ENCODE measurements at places on chromosomes 6 and 20.

- no peak for DNase-seq
Observed at GRCh38 chr6:158006331-158006730, 24.7 kb downstream of the SYNJ2 start.

- no peak for DNase-seq
Observed at GRCh38 chr20:40547483-40548091, 141.4 kb downstream of the MAFB start.

- no peak for DNase-seq
Observed at GRCh38 chr6:14968056-14968637, 277.7 kb upstream of the JARID2 start.

GRCh38 chr6:89830170-89830809 lies 610 bp downstream of the CASP8AP2 start:
- DNase-seq, result no peak

DNA sequence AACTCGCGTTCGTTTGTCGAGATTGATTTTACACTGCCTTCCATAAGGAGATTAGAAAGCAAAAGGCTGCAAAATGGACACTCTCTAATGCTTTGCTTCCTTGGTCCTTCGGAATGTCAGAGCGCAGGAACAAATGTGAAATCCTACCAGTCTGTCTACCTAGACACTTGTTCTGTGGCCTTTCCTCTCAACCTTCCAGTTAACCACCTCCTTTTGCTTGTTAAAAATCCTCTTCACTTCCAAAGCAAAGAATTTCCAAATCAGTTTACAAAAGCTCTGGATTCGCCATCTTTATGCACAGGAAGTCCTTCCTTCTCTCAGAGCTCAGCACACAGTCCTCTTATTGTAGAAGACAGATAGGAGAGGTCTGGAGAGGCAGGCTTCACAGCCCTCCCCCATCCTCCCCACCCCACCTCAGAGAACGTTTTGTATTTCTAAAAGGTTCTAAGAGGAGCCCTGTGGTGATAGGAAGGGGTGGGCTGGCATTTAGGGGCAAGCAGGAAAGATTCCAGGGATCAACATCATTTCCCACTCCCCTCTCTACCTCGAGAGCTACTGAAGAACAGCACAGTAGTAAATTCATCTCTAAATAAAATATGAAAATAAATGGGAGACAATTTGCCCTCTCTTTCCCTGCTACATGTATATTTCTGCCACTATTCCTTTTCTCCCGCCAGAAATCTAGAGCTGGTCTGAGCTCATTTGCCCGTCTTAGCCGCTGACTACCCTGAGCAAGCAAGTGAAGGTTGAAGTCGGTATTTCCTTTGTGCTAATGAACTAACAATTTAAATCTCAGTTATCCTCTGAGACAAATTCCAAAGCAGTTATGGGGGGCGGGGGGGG lies 18.9 kb downstream of the TFAP2A start:
- no peak for DNase-seq

DNA sequence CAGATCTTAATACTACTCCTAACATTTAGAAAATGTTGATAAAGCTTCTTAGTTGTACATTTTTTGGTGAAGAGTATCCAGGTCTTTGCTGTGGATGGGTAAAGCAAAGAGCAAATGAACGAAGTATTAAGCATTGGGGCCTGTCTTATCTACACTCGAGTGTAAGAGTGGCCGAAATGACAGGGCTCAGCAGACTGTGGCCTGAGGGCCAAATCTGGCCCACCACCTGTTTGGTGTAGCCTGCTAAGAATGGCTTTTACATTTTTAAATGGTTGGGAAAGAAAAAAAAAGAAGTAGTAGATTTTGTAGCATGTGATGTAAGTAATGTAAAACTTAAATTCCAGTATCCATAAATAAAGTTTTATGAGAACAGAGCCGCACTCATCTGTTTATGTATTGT lies 19.4 kb upstream of the MAPK13 start:
- no peak for DNase-seq

DNA sequence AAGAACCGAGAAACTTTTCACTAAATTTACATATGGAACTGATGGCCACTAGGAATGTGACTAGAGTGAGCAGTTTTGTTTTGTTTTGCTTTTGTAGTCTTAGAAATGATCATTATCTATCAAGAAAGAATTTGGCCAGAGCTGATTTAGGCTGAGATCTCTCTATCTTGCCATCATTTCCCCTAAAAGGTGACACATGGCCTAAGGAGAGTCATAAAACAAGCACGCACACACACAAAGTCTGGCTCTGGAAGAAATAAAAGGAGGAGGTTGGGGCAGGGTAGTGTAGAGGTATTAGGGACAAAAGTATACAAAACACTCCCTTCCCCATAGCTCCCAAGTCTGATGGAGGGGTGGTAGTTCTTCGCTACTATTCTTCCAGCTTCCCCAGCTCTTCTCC lies 56.4 kb downstream of the RIPOR2 start:
- DNase-seq, result no peak

GRCh38 chr6:3813150-3813780 lies 35.9 kb upstream of the FAM50B start:
- DNase-seq, result peak; percentile 64

- DNase-seq, result no peak
Observed at GRCh38 chr6:33204165-33204414, 365 bp upstream of the HSD17B8 start.

DNA sequence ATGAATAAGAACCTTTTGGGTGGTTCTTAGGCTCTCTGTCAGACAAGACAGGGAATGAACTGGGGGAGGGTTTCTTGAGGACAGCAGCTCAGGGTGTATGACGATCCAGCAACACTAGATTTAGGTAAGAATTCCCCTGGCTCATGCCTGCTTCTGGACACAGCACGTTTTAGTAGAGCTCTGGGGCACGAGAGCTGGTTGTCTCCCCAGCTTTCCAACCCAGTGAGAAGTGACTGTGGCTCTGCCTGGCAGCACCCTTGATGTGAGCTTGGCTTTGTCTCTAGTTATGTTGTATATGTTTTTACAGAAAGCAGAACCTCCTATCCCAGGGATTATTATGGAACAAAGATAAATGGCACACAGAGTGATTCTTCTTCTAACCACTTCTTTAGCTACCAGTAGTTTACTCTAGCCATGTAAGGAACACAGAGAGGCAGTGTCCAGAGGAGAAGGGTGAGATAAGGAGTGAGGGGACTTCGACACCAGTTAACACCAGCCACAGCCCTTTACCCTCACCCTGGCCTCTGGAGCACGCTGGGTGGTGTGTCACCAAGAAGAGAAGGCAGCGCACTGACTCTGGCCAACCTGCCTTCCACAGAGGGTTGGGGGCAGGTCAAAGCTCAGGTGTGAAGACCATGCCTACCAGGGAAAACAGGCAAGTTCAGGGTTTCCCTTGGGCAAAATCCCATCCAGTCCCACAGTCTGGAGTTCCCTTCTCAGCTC lies 3.9 kb downstream of the APOBEC2 start:
- DNase-seq, result no peak

DNA sequence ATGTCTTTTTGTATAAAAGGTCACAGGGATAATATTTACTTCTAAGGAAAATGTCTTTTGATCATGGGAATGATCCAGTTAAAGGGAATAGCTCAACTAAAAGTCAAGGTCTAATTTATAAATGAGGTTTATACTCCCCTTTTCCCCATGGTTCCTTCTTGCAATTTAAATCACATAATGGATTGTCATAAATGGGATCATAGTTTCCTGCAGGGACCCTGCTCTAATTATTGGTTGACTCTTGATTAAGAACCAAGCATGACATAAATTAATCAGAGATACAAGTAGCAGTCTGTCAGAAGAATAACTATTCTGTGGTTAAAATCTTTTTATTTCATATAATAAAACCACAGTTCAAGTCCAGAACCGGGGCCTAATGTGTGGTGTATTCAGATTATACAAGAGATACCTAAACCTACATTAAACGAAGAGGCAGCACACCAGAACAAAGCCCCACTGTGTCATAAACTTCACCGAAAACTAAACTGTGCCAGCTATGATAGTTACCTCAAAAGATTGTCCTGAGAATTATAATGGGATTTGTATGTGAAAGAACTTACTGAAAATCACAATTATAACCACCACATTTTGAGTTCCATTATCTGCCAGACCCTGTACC lies 43.0 kb upstream of the CD83 start:
- no peak for DNase-seq

DNA sequence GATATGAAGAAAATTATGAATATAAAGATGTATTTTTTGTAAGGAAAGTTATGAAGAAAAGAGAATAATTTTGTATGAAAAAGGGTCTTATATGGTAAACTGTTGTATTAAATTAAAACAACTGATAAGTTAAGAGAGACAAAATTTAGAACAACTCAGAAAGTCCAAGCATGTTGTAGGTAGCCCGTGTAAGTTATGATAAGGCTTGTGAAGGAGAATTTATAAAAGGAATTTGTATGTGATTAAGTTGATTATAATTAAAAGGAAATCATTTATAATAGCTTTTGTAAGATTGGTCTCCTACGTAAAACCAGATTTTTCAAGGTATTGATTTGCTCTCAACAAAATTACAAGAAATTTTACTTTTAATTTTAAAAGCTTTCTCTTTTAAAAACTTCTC lies 1579.3 kb downstream of the HACE1 start:
- DNase-seq, result no peak

DNA sequence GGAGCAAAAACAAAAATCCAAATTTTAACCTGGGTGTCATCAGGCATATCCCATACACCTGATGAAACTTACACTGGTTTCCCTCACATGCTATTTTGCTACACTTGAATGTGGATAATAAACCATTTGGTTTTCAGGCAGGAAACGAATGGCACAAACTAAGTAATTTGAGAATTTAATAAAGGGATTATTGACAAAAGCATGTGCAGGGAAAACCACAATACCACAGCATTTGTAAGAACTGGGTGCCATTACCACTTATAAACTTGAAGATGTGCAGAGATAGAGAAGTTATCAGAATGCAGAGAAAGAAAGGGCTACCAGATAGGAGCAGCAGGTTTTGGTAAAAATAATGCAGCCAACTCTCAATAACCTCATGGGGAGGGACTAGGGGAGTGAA lies 151.2 kb downstream of the RFX6 start:
- DNase-seq, result no peak

- no peak for DNase-seq
Observed at GRCh38 chr6:159582736-159583135, 110.3 kb downstream of the SOD2 start.

DNA sequence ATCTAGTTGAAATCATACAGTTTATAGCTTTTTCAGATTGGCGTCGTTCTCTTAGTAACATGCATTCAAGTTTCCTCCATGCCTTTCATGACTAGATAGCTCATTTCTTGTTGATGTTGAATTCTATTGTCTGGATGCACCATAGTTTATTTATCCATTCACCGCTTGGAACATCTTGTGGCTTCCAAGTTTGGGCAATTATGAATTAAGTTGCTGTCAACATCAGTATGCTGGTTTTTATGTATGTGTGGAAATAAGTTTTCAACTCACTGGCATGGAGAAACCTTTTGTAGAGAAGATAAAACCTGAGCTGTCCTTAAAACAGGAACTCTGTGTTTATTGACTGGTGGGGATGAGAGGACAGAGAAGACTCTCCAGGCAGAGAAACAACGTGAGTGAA lies 248.0 kb downstream of the CDC5L start:
- no peak for DNase-seq

DNA sequence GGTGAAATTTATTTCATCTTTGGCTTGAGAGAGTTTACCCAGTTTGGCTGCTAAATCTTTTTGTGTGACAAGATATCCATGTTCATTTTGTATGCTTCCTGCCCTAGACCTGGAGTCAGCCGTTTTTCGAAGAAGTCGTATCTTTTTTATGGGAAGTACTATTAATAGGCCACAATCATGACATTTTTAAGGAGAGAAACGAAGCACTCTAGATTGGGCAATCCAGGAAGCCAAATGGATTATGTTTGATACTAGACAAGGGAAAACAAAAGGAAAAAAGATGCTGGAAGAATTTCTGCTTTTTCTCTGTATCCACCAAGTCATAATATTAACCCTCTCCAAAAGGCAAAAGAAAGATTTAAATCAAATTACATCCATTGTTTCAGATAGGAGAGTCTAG lies 214.6 kb downstream of the HDGFL1 start:
- no peak for DNase-seq

DNA sequence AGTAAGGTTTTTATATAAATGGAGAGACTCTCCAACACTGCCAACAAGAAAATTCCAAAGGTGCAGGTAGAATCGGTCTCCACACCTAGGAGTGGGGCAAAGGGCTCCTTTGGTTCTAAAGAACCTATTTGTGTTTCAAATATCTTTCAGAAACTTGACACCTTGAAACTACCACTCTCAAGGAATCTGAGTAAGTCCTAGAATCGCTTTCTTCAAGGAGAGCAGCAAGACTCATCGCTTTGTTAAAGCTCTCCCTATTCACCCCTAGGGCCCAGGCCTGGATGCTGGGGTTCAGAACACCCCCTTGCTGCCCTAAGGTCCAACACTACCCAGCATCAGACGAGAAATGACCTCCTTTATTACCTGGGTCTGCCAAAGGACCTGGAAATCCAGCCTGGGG lies 2.0 kb downstream of the CLIC5 start:
- no peak for DNase-seq

DNA sequence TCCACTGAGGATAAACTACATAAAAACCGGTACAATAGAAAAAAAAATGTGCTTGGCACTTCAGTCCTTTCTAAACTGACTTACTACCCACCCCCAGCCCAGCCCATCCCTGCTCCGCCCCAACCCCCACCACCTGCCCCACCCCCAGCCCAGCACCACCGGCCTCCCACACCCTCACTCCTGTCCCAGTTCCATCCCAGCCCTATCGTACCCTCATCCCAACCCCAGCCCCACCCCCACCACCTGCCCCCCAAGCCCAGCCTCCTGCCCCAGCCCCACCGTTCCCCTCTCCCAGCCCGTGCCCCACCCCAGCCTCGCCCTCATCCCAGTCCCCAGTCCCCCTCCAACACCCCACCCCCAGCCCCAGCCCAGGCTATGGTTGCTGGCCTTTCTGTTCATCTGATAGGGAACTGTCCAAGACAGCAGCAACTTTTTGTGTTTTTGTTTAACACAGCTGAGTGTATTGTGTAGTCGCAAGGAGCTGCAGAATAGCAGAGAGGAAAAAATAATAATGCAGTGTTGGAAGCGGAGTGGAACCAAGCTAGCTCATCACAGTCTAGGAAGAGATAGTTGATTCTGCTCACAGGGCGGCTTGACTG lies 61.9 kb downstream of the SASH1 start:
- DNase-seq, result no peak

DNA sequence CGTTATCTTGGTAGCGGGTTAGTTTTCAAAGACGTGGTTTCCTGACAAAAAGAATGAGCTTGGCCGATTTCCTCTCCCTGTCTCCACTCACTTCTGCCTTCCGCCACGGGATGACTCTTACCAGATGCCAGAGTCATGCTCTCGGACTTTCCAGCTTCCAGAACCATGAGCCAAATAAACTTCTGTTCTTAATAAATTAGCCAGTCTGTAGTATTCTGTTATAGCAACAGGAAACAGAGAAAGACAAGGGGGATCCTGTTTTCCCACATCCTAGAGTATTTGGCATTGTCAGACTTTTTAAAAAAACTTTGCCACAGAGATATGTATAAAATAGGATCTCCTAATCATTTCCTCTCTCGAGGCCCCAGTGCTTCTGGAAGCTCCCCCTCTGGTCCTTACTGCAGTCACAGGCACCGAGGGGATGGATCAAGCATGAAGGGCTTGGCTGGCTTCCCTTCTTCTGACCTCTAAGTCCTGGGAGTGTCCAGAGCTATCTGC lies 84.9 kb upstream of the NAA20 start:
- no peak for DNase-seq

- DNase-seq, result no peak
Observed at GRCh38 chr6:66849843-66850242, 1142.8 kb upstream of the EYS start.

GRCh38 chr6:111817451-111818120 lies 55.7 kb downstream of the FYN start:
- no peak for DNase-seq

- DNase-seq, result no peak
Observed at GRCh38 chr20:62873280-62873679, 11.7 kb upstream of the TCFL5 start.

Measured in frontal cortex (tissue), 4 donors.